Renal cortical epithelial cell (primary cell): ENCODE measurements at places on chromosomes 7 and 10.

DNA sequence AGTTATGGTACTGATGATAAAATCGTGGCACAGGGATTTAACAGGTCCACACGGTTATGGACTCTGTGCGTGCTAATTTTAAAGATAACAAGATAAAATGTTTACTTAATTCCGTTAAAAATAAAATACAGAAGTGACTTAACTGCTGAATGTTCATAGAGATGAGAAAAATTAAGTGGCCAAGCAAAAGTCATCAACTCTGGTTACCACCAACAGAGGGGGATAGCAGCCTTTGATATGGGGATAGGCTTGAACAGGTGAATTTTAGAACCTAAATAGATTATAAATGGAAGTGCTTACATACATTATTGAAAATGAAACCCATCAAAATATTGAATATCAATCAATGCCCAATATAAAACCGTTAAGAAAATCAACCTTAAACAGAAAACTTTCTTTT, 245.0 kb downstream of the WDR37 start:
- DNase-seq, result no peak

GRCh38 chr10:64142395-64142794, 621.2 kb downstream of the REEP3 start:
- no peak for DNase-seq

DNA sequence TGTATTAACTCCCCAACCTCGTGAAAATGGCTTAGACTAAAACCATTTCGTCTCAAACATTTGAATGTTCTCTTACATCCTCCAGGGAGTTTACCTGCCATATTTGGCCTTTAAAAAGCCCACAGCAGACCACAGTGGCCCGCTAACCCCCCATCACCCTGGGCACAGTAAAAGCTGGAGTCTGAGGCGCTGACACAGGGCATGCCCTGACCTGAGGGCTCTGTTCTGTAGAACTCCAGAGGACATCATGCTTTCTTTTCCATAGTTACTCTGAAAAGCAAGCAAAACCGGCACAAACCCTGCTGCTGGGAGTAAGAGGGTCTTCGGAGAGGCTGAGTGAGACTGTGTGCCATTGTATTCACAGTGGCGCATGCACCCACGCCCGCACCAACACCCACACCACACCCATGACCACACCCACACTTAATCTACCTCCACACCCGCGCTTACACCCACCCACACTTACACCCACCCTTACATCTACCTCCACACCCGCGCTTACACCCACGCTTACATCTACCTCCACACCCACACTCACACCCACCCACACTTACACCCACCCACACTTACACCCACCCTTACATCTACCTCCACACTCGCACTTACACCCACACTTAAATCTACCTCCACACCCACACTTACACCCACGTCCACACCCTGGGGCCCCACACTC, 32.1 kb downstream of the LRRC27 start:
- peak; percentile 57 for DNase-seq

DNA sequence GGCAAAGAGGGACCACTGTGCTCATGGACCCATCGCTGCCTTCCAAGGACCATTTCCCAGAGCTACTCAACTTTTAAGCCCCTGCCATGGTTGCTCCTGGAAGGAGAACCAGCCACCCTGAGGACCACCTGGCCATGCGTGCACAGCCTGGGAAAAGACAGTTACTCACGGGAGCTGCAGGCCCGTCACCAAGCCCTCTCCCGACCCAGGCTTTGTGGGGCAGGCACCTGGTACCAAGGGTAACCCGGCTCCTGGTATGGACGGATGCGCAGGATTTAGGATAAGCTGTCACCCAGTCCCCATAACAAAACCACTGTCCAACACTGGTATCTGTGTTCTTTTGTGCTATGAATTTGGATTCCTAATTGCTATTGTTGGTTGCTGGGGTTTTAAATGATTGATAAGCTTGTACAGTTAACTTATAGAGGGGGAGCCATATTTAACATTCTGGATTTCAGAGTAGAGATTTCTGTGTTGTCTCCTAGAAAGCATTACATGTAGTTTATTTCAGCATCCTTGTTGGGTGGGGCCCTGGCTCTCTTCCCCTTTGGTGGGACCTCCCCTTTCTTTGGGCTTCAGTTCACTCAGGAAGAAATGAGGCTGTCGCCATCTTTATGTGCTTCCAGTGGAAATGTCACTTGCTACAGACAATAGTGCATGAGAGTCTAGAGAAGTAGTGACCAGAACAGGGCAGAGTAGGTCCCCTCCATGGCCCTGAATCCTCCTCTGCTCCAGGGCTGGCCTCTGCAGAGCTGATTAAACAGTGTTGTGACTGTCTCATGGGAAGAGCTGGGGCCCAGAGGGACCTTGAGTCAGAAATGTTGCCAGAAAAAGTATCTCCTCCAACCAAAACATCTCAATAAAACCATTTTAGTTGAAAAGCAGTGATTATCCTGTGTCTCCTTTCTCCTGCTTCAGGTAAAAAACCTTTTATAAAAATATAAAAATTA, 19.4 kb downstream of the LAT2 start:
- no peak for DNase-seq

- no peak for DNase-seq
Observed at GRCh38 chr7:14170872-14171271, 181.4 kb upstream of the ETV1 start.

GRCh38 chr7:114217026-114217806, 197.4 kb upstream of the FOXP2 start:
- DNase-seq, result peak; percentile 13

GRCh38 chr7:105297985-105298384, 90.7 kb downstream of the SRPK2 start:
- no peak for DNase-seq

DNA sequence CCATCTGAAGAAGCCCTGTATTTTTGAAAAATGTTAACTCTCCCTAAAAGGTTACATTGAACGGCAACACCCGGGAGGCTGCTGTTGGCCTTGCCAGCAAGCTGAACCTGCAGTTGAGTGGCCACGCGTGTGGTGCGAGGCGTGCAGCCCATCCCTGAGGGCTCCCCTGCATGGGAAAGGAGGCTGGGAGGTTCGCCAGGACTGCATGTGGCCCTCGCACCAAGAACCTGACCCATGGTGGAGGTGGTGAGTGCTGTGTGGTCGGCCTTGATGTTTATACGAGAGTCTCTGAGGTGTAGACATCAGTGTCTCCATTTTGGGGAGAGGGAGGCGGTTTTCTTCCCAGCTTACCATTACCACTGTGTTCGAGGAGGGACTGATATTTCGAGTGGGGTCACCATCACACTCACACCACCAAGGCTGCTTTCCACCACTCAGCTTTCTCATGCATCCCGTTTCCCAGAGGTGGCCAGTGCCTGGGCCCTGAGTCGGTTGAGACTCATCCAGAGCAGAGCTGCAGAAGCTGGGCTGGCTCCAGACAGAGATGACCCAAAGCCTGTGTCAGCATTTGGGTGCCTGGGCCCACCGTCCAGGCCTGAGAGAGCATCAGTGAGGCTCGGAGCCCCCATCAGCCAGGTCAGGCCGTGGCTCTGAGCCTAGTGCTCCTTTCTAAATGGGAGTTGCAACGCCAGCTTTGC, 222.6 kb downstream of the EBF3 start:
- no peak for DNase-seq

DNA sequence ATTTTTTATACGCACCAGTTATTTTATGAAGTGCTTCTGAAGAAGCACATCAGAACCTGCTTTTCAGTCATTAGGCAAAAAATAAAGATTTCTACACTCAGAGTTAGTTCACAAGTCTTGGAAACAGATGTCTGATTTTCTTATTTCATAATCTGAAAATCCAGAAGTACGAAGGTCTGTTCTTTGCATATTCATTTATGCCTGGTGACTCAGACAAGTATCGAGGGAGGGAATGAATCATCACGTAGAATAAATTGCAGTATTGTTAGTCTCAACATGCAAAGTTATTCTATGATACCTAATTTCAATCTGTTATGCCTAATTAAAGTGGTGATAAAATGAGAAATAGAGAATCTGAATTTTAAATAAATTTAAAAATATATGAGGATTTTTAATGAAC, 113.6 kb upstream of the SEM1 start:
- DNase-seq, result peak; percentile 28

DNA sequence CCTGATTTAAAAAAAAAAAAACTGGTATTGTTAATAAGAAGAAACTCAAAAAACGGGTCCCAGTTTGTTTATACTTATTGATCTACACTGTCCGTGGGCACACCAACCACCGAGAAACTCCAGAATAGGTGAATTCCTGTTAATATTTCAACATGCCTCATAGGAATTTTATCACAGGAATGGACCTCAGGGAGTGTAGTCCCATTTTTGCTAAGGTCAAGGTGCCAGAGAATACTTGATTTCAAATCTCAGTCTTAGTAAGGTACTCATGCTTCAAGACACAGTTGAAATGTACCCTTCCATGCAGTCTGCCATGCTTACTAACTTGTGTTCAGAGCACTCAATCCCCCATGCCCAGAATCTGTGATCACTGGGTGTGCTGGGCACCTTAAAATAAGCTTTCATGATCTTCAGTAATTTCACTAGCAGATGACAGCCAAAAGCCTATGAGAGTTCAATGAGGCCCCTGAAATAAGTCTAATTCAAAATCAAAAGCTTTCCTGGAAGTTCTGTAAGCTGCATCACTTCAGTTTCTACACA, 385.7 kb downstream of the TNS3 start:
- DNase-seq, result peak; percentile 22

DNA sequence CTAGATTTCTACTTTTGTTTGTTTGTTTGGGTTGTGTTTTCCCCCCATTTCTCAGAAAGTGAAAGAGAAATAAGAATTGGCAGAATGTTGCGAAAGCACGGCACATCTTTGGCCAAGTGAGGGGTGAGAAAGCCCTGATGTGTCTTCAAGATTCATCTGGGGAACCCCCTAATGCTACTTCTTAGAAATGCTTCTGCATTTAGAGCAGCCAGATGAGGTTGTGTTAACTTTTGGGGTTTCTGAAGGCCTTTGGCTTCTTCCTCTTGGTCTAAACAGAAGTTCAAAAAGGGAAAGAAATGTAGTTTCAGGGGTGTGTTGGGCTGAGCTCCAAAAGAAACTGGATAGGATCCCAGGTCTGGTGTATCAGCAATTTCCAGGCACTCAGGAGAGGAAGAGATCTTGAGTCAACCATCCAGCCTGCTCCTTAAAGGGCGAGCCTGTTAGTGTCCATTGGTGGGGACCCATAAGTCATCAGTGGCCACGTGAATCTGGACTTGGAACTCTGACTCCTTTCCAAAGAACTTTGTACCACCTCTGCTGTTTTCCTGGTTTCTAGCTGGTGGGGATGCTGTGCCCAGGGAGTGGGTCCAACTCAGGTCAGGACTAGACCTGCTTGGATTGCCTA, 6.5 kb downstream of the DUSP5 start:
- DNase-seq, result no peak

DNA sequence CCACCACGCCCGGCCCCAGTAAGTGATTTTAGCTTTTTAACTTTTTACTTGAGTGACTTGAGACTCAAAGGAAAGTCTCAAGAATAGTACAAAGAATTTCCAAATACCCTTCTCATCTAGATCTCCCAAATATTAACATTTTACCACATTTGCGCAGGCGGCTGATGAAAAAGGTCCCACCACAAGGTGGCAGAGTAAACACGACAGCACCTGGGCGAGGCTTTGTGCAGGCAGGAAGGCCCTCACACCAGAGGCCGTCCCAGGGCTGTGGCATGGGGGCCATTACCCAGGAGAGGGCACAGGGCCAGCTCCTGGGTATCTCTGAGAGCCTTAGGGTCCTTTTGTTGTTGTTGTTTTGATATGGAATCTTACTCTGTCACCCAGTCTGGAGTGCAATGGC, 50.0 kb upstream of the WIPI2 start:
- no peak for DNase-seq

DNA sequence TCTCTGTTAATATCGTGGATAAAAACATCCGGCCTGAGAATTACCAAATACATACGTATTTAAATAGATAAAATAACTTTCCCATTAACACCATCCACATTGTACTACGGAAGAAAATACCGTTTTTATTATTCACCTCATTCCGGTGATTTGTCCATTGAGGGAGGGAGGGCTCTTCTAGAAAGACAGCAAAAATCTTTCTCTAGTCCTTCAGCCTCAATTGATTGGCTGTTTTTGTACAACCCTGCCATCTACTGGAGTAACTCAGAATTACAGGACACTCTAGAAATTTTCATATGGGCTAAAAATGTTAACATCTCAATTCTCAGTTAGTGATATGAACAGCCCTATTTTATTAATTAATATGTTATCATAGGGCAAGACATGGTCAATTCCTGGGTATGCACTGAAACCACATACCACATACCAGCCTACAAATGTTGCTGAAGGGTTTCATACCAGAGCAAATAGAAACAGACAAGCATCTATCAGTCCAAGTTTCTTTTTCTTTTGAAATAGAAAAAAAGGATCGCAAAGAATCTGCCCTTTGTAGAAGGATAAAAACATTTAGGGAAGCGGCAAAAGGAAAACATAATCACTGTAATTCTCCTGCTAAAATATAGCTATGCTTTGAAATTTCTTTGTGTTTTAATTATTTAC, 55.8 kb upstream of the CDCA7L start:
- peak; percentile 68 for DNase-seq

- DNase-seq, result no peak
Observed at GRCh38 chr7:119594956-119595355, 678.0 kb upstream of the KCND2 start.

DNA sequence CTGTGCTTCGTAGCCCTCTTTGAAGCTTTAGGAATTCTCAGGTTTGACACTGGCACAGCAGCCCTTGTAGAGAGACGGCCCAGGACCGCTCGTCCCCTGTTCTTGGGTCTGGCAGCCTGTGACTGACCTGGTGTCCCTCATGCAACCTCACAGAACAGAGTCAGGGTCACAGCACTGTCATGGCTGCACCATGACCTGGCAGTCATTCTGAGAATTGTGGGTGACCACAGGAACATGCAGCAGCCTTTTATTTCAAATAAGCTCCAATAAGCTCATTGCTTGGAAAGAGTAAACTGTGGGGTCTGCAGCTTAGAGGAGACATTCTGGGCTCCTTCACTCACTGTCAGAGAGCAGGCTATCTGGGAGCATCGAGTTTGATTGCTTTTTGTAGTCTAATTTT, 42.5 kb downstream of the MYO1G start:
- no peak for DNase-seq

- no peak for DNase-seq
Observed at GRCh38 chr10:58350619-58351323, 16.0 kb downstream of the UBE2D1 start.

- DNase-seq, result peak; percentile 81
Observed at GRCh38 chr10:57964351-57964750, 303.3 kb downstream of the IPMK start.

DNA sequence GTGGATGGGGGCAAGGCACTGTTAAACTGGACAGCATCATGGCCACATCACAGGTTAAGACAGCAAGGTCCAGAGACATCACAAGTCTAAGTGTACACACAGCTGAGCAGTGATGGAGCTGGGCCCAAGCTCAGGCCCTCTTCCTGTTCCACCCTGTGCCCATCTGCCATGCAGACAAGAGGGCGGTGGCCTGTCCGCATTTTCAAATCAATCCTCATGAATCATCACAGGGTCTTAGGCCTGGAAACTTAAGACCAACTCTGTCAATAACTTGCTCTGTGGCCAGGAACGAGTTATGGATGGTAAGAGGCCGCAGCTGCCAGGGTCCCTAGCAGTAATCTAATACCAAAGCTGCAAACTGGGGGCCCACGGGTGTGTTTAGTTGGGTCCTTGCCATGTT, 3.2 kb downstream of the C10orf105 start:
- DNase-seq, result no peak
